ENCODE measurements at places on chromosomes 1 and 21.

DNA sequence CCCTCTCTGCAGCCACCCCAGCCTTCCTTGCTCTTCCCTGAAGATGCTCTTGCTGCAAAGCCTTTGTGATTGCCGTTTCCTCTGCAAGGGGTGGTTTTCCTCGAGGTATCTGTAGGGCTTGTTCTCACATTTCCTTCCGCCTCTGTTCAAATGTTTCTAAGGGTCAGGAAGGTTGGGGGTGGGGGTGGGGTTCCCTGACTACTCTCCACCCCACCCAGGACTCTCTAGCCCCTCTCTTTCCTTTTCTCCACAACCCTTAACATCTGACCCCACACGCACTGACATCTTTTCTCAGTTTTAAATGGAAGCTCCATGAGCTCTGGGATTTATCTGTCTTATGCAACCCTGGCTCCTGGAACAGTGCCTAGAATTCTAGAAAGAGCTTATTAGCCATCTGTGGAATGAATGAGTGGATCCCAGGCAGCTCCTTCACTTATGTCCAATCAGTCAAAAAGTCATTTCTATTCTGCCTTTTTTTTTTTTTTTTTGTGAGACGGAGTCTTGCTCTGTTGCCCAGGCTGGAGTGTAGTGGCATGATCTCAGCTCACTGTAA, 27.3 kb upstream of the ZNF362 start:
- no peak for DNase-seq

DNA sequence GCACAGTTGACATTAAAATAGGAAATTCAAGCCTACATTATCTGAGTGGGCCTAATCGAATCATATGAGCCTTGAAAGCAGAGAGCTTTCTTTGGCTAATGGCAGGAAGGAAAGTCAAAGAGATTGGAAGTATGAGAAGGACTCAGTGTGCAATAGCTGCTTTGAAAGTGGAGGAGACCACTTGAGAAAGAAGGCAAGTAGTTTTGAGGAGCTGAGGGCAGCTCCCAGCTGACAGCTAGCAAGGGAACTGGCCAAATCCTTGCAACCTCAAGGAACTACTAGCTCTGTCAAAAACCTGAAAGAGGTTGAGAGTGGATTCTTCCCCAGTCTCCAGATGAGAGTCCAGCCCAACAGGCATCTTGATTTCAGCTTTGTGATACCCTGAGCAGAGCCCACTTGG, 149.0 kb upstream of the CACYBP start:
- no peak for DNase-seq

DNA sequence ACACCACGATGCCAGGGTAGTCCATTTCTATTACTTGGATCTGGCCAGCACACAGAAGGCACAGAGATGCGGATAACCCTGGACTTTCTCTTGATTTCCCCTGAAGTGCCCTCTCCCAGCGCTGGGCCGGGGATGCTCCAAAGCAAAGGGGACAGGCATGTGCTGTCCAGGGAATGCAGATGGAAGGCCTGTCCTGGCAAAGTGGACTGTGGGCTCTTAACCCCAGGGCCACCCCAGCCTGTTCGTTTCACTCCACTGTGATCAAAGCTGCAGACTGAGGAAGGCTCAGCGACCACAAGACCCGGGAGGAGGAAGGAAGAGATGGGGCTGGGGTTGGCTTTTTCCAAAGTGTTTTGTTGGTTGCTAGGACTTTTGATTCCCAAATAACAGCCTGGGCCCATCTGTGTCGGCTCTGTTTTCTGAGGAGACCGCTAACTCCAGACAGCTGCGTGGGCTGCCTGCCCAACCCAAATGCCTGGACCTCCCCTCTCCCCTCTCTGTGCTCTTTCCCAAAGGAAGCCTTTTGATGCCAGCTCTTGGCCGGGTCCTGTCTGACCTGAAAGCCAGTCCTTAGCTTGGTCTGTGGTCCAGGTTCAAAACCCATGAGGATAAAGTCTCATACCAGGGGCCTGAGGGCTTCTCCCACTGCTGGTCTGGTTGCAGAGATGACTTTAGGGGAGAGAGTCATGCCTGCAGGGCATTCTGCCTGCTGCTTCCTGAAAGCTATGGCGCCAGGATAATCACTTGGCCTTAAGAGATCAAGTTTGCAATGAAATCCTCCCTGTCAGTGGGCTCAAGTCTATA, 119.6 kb upstream of the CD34 start:
- DNase-seq: peak; percentile 87

DNA sequence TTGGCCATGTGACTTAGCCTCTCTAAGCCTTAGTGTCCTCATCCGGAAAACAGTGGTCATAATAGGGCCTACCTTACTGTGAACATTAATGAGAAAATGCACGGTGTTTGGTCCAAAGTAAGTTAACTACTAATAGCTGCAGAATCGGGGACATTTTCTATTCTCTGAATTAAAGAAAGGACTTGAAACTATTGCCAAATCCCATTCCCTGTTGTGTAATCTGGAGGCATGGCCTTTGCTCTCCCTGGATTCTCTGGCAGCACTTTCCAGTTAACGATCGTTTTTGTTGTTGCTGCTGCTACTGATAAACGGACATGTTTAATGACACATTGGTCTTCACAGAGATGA, 30.5 kb downstream of the FMO4 start:
- no peak for DNase-seq

DNA sequence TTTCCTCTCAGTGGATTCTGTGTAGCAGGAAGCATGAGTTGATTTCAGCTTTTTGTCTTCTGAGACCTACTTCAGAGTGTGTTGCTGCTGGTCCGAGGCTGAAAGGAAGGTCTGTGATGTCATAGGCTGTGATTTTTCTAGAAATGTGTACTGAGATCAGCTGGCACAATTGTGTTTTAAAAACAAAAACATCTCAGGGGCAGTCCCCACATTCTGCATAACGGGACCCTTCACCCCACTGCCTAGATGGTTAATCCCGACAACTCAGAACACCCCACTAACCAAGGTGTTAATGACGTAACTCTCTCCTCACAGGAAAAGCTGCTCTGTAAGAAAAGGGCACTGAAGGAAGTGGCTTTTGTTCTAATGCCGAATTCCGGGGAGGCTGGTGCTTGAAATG, 59.8 kb upstream of the PPP2R5A start:
- DNase-seq: no peak

GRCh38 chr1:151364996-151365395, 7.5 kb downstream of the SELENBP1 start:
- no peak for DNase-seq

GRCh38 chr21:17798796-17799195, 20.4 kb downstream of the C21orf91 start:
- no peak for DNase-seq

GRCh38 chr1:56538532-56538931, 40.8 kb downstream of the PLPP3 start:
- DNase-seq: no peak

DNA sequence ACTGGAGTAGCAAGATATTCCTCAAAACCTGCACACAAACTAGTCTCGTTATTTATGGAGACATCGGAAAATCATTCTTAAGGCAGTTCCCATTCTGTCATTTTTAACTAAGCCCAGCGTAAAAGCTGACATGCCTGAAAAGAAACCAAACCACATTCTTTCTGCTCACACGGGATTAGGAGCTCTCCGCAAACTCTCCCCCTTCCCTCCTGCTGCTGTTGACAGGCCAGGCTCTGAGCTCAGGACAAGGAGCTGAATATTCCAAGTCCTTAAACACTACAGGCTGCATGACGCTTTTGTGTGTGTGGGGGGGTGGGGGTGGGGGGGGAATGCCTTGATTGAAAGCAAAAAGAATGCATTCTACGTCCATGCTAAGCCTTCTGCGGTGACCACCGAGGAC, 5.2 kb downstream of the OLIG1 start:
- no peak for DNase-seq

- no peak for DNase-seq
Measured at GRCh38 chr1:162196387-162196786, 126.9 kb downstream of the NOS1AP start.

- peak; percentile 13 for DNase-seq
Measured at GRCh38 chr1:178870944-178871343, at the start of gene ANGPTL1. Gene ANGPTL1 (minus strand): TSS chr1:178871077. CDS start chr1:178865776, 5,301 bp downstream.

DNA sequence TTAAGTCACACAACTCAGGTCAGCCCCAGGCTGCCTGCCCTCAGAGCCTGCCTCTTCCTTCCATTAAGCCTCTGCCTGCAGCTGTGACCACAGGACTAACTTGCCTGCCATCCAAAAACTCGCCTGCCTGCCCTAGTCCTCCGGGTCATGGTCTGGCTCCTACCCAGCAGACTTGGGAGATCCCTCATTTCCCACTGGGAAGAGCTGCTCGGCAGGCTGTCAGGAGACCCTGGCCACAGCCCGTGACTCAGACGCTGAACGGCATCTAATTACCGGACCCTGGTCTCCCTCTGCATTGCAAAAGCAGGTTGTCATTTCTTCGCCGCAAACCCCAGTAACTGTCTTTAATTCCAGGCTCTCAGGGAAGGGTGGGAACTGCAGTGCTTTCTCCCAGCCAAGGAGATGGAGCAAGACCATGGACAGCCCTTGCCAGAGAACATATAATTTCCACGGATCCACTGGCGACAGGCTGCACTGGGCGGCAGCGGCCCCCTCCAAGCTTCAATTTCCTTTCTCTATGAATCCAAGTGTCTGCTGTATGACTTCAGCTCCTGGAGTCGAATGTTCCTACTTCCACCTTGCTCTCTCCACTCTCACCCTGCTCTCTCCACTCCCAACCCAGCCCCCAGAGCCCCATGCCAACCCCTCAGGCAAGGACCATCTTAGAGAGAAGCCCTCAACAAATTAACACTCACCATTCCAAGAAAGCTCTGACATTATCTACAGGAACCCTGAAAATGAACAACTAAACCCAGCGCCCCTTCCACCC, 20.4 kb downstream of the OLFML2B start:
- DNase-seq: no peak

GRCh38 chr1:201905234-201905890, 16.7 kb downstream of the SHISA4 start:
- no peak for DNase-seq

GRCh38 chr1:77539519-77540142, 142.8 kb downstream of the ZZZ3 start:
- DNase-seq: peak; percentile 67

- no peak for DNase-seq
Measured at GRCh38 chr1:22166439-22166838, 23.5 kb upstream of the WNT4 start.

DNA sequence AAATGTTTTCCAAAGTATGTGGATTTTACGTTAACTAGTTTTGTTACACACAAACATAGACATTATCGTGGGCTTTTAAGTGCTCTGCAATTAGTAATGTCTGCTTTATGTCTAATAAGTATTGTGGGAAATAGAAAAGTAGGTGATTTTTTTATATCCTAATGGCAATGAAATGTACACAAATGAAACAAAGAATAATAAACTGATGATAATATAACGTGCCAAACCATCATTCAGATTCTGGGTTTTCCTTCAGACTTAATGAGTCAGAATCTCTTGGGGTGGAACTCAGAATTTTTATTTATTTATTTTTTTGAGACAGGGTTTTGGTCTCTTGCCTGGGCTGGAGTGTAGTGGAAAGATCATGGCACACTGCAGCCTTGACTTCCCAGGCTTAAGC, 2.0 kb downstream of the TMEM183A start:
- no peak for DNase-seq

DNA sequence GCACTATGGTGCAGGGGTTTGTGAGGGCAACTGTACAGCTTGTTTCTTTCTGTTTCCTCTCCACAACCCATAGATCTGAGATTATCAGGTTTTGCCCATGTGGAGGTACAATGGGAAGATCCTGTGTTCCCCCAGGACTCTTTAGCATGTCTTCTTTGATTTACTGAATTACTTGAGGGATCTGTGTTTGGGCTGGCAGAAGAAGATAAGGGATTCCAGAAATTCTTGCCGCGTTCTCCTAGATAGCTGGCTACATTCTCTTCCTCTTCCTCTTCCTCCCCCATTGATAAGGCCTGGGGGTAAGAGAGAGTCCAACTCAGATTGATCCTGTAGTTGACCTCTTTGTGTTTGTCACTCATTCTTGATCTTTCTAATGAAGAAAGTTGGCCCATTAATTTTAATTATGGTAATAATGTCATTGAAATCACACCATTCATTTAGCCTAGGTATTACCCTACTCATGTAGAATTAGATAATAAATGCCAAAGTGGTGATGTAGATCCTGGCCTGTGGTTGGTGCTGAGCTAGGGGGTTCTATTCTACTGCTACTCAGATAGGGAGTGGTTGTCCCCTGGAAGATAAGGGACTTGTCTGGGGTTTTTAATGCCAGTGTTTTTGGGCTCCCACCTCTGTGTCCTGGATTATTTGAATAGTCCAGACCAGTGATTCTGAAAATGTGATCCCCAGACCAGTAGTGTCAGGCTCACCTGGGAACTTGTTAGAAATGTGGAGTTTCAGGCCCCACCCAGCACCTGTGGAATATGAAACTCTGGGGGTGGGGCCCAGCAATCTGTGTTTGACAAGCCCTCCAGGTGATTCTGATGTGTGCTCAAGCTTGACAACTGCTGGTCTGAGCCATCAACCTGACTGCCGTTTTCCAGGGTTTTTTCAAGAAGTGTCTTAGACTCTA, 122.2 kb downstream of the NOS1AP start:
- DNase-seq: no peak

DNA sequence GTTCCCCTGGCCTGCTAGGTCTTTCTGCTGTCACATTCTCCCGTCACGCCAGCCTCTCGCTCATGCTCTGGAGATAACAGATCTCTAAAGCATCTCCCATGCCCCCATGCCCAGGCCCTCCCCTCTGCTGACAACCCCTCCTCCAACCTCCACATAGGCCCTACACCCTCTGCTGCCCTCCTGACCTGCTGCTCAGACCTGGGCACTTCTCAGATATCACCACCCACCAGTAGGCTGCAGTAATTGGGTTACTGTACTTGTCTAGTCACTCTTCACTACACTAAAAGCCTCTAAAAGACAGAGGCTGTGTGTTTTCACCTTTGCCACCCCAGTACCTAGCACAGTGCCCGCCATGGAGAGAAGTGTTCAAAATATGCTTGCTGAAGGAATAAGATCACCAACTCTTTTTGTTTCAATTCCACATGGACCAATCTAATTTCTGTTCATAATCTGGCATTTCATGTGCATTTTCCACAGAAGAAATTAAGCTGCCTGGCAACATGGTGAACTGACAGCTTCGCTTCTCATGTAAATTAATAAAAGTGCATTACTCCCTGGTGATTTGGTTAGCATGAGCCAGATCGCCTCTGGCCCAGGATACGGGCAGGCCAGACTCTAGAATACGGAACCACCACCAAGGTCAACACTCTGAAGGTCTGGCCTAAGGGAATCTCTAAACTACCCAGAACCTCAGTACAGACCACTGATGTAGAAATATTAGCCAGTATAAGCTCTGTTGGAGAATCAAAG, 20.7 kb downstream of the LBR start:
- no peak for DNase-seq

DNA sequence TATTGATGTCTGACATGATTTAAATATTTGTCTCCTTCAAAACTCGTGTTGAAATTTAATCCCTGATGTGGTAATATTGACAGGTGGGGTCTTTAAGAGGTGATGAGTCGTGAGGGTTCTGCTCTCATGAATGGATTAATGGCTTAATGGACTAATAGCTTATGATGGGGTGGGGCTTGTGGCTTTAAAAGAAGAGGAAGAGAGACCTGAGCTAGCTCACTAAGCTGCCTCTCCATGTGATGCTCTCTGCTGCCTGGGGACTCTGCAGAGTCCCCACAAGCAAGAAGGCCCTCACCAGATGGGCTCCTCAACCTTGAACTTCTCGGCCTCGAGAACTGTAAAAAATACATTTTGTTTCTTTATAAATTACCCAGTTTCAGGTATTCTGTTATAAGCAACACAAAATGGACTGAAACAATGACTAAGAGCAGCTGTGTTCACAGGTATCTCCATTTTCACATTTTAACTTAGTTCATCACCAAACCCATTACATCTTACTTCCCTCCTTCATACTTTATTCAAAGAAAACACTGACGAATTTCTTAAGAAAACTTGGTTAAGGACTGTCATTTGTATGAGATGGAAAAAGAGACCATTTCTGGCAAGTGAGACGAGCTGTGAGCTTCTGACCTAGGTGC, 12.1 kb upstream of the AIM2 start:
- no peak for DNase-seq

GRCh38 chr1:83999316-83999819, 436 bp upstream of the TTLL7 start:
- peak; percentile 90 for DNase-seq

Measured in WERI-Rb-1 (cell line).